ENCODE measurements at places on chromosomes 2 and 18. TPM values are rescaled to one million over a fixed set of nuclear protein-coding genes. Genes with fewer than 3 reads are reported as not detected.

The OTOS gene
- not detected for total RNA-seq

- H3K4me3 ChIP-seq: no peak overlapping the region
- no peak overlapping the region for H3K27ac ChIP-seq
- no peak for DNase-seq
- H3K36me3 ChIP-seq: no peaks in the 10 kb centered on the region
- no peaks in the 10 kb centered on the region for H3K27me3 ChIP-seq
- no peaks in the 10 kb centered on the region for H3K4me1 ChIP-seq
Observed at GRCh38 chr18:48742706-48743475, 204.1 kb downstream of the CTIF start.

GRCh38 chr2:104768694-104769093 is 85.2 kb upstream of the POU3F3 start:
- no peak overlapping the region for H3K4me3 ChIP-seq
- no peak overlapping the region for H3K27ac ChIP-seq
- no peaks in the 10 kb centered on the region for H3K27me3 ChIP-seq
- no peak for DNase-seq

- H3K27ac ChIP-seq: no peak overlapping the region
- no peak overlapping the region for H3K4me3 ChIP-seq
- 0 out of 2 replicates have a peak, but pooled peaks cover 2% of the 10 kb centered on the region for H3K36me3 ChIP-seq
- DNase-seq: no peak
- no peaks in the 10 kb centered on the region for H3K4me1 ChIP-seq
- no peaks in the 10 kb centered on the region for H3K27me3 ChIP-seq
Observed at GRCh38 chr2:100703213-100703612, 116.7 kb upstream of the NPAS2 start.

DNA sequence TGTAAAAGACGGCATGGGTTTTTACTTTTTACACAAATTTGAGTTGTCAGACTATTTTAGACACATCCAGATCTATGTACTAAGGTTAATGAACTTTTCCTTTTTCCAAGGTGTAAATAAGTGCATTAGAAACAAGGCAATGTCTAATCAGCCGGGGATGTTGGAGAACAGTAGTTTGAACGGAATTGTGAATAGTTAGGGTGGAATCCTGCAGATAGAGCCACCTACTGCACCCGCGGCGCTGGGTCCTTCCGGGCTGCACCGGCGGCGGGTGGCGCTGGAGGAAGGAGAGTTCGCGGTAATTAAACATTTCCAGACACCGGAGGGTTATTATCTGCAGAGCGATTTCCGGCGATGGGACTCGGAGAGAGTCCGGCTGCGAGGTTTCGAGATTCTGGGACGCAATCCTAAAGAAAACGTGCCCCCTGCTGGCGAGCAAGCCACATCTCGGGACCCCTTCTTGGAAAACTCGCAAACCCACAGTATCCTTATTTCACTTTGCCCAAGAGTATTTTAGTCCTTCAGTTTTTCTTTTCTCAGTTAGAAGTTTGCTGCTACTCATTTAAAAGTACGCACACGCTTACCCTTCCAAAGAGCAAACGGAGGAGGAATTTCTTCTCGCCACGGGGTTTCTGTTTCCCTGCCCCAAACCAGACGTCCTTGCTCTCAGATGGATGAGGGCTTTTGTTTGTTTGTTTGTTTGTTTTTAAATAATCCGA is 4.5 kb upstream of the OSR1 start:
- H3K4me1 ChIP-seq: no peaks in the 10 kb centered on the region
- H3K27me3 ChIP-seq: peaks cover 66% of the 10 kb centered on the region
- H3K4me3 ChIP-seq: peak overlapping the region; percentile 79
- no peak overlapping the region for H3K27ac ChIP-seq
- no peaks in the 10 kb centered on the region for H3K36me3 ChIP-seq
- DNase-seq: peak; percentile 70

GRCh38 chr2:45904946-45905631 is 253.6 kb downstream of the PRKCE start:
- no peaks in the 10 kb centered on the region for H3K36me3 ChIP-seq
- H3K27me3 ChIP-seq: no peaks in the 10 kb centered on the region
- no peak for DNase-seq
- H3K27ac ChIP-seq: no peak overlapping the region
- H3K4me3 ChIP-seq: no peak overlapping the region

GRCh38 chr2:40360652-40361051 is 91.2 kb downstream of the SLC8A1 start:
- no peaks in the 10 kb centered on the region for H3K27me3 ChIP-seq
- no peaks in the 10 kb centered on the region for H3K4me1 ChIP-seq
- H3K27ac ChIP-seq: no peak overlapping the region
- DNase-seq: no peak
- H3K36me3 ChIP-seq: no peaks in the 10 kb centered on the region
- no peak overlapping the region for H3K4me3 ChIP-seq

DNA sequence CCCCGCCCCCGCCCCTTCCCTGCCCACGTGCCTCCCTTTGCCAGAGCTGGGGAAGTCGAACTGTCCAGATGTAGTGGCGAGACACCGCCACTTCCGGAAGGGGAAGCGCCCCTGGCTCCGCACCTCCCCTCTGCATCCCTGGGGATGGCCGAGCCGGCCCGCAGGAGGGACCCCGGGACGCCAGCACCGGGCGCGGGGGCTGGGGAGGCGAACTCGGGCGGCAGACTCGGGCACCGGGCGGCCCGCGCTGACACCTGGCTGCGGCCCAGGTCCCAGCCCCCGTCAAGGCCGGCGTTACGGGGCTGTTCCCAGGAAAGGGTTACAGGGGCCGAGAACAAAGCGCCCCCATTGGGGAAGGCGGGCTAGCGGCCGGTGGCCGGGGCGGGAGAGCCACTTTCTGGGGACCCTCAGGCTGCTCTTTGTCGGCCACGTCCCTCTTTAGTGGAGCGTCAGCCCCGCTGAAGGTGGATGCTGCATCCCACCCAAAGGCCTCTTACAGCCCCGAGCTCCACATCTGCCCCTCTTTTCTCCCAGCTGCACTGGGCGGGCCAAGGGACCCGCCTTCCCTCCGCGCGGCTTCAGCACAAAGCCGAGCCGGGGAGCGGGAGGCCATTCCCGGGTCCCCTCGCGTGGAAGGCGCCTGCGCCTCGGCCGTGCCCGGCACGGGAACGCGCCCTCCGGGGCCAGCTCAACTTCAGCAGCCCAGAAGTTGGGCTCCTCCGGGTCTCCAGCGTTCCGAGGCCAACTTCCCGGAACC is 1.3 kb downstream of the SDC1 start:
- H3K27ac ChIP-seq: no peak overlapping the region
- H3K36me3 ChIP-seq: peaks cover 17% of the 10 kb centered on the region
- H3K27me3 ChIP-seq: no peaks in the 10 kb centered on the region
- peak; percentile 63 for DNase-seq
- H3K4me1 ChIP-seq: peaks cover 9% of the 10 kb centered on the region

GRCh38 chr2:113799375-113799774 is 42.9 kb upstream of the SLC35F5 start:
- no peaks in the 10 kb centered on the region for H3K27me3 ChIP-seq
- H3K27ac ChIP-seq: no peak overlapping the region
- H3K4me3 ChIP-seq: no peak overlapping the region
- no peaks in the 10 kb centered on the region for H3K36me3 ChIP-seq
